Activated CD4-positive, alpha-beta memory T cell treated with anti-CD3 and anti-CD28 coated beads for 36 hours (primary cell): ENCODE measurements at places on chromosomes 1 and 21.

- DNase-seq = no peak
Measured at GRCh38 chr1:18090636-18091035, 17.0 kb upstream of the IGSF21 start.

- DNase-seq = peak; percentile 73
Measured at GRCh38 chr1:221777431-221778072, 35.7 kb upstream of the DUSP10 start.

- DNase-seq = no peak
Measured at GRCh38 chr21:46317710-46318463, 5.8 kb downstream of the C21orf58 start.

DNA sequence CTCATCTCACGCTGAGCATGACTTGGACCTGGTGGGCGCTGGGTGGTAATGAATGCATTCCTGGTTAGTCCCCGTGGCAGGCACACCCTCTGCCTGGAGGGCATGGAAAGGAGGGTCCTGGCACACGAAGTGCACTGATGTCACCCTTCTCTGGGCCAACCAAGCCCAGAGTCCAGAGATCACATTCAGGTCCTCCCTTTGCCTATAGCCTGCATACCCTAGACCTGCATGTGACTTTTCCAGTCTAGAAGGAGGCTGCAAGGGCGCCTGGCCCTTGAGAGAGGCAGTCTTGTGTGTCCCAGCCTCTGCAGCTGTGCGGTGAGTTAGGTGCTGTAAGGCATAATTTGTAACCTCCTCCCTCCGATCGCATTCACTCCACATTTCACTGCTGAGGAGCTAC lies 22.1 kb downstream of the PADI2 start:
- DNase-seq = no peak

GRCh38 chr1:37037690-37038089 lies 3.4 kb upstream of the GRIK3 start:
- no peak for DNase-seq

DNA sequence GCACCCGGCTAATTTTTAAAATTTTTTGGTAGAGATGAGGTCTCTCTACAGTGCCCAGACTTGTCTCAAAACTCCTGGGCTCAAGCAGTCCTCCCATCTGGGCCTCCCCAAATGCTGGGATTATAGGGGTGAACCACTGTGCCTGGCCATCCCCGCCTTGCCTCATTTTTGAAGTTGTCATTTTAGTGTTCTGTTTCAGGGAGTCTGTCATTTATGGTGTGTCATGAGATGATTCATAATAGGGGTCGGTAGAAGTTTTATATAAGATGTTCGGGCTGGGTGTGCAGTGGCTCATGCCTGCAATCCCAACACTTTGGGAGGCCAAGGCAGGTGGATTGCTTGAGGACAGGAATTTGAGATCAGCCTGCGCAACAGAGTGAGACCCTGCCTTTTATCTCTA lies 8.5 kb downstream of the PRCC start:
- peak; percentile 23 for DNase-seq
